HS-5 (cell line): ENCODE measurements at places on chromosomes 5 and 9.

GRCh38 chr5:58760222-58760621 lies 177.3 kb downstream of the RAB3C start:
- DNase-seq = no peak

- DNase-seq = no peak
Observed at GRCh38 chr5:110909415-110909814, 162.1 kb upstream of the TSLP start.

- DNase-seq = no peak
Observed at GRCh38 chr9:37218800-37219425, 98.5 kb downstream of the ZCCHC7 start.

DNA sequence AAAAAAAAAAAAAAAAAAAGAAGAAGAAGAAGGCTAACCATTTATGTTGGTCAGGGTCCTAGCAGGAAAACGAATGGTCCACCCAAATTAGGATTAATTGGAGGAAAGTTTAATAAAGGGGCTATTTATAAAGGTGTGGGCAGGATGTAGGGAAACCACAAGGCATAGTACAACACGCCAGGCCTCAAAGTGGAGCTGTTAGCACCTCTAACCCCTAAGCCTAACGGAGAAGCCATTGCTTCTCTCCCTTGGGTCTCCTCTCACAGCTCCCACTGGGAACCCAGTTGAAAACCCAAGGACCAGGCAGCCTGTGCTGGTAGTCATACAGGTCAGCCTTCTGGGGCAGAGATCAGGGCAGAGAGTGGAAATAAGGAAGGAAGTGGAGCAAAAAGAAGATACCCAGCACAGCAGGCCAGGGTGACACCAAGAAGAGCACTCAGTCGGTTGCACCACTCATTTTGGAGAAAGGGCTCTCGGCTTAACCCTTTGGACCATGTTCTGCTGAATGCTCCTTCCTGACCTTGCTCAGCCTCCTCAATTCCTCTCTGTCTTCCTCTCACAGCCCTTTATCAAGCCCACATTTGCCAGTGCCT lies 8.8 kb upstream of the GLIPR2 start:
- no peak for DNase-seq

DNA sequence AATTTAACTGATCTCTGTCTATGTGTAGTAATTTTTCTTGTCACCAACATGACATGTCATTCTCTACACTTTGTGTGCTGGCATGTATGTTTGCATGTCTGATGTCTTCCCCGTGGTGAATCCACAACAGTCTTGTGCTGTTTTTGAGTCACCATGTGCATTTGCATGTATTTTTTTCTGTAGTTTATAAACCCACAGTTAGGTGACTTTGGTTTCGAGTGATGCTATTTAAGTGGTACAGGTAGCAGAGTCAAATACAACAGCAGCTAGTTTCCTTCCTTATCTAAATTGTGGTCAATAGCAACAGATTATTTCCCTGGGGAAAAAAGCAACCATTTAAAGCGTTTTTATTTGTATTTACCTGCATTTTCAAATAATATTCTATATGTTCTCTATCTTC lies 89.9 kb upstream of the FSD1L start:
- DNase-seq = no peak

- no peak for DNase-seq
Observed at GRCh38 chr5:102324714-102325113, 28.6 kb upstream of the SLCO4C1 start.

- no peak for DNase-seq
Observed at GRCh38 chr9:89663614-89663970, 58.8 kb downstream of the GADD45G start.

DNA sequence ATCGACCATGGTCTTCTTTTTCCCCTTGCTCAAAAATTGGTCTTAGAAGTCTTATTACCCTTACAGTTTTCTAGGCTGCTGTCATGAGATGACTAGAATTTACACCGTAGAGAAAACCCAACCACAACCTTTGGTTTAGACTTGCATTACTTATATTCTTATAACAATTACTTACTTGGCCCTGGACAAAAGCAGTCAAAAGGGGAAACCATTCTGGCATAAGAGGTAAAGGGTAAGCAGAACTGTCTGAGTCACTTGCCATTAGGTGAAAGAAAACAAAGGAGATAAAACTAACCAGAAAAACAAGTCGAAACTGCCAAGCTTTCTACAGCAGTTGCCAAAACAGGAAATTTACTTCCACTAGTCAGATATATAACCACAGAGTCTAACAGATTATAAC lies 17.9 kb downstream of the TMEM245 start:
- DNase-seq = no peak
